ENCODE measurements at places on chromosomes 6 and 20.

DNA sequence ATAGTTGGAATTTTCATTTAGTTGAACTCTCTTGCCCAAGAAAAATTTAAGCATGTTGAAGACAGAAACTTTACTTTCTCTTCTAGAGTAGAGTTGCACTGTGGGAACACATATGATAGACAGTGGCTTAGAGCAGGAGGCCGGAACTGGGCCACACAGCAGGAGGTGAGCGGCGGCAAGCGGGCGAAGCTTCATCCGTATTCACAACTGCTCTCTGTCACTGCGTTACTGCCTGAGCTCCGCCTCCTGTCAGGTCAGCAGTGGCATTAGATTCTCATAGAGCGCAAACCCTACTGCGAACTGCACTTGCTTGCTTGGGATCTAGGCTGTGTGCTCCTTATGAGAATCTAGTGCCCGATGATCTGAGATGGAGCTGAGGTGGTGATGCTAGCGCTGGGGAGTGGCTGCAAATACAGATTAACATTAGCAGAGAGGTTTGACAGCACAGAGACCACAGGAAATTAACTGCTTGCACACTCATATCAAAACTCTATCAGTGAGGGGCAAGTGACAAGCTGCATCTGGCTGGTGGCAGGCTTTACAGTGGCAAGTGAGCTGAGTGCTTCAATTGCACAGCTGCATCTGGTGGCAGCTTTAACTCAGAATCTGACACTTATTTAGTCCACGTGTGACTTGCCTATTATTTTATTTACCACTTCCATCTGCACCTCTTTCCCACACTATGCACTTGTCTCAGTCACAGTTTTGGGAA is 174.9 kb upstream of the C6orf118 start:
- no peak for DNase-seq

GRCh38 chr6:166504100-166504499 is 82.4 kb downstream of the RAMACL start:
- DNase-seq = no peak

GRCh38 chr20:38864662-38865061 is 59.2 kb downstream of the PPP1R16B start:
- DNase-seq = no peak

DNA sequence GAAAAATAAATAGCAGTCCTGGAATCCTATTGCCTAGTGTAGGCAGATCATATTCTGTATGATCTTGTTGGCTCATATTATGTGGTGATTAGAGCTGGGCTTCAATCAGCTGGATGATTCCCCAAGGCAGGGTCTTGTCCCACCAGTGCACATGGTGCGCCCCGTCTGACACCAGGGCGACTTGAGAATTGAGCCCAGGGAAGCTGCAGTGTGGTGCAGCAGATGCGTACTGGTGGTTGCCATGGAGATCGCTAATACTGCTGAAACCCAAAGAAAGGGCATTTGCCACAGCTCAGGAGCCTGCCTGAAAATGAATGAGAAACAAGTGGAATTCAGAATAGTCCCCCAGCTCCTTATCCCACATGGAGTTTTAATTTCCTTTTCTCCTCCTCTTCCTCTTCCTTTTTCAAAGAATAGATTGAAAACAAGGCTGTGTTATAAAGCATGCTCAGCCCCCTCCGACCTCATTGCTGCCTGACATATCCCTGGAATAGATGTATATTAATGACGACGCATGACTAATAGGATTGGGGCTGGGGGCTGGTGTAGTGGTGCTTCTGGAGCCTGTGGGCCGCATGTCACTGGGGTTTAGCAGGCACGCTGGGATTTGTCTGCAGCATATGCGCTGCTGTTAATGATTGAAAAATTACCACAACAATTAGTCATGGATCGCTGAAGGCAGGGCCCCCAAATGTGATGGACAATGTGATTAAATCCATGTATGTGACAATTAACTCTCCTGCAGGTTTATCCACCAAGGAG is 210.5 kb downstream of the FARS2 start:
- DNase-seq = no peak

DNA sequence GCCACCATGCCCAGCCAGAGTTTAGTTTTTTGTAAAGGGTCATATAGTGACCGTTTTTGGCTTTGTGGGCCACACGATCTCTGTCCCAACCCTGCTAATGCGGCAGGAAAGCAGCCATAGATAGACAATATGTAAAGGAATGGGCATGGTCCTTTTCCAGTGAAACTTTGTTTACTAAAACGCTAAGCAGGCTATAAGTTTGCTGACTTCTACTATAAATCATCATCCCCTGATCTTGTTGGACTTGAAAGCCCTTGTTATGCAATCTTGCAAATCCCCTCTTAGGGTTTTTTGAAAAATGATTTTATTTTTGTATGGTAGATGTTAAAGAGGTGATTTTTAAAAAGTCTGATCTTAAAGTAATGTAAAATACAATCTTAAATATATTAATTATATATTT is 63.6 kb downstream of the CBFA2T2 start:
- DNase-seq = no peak

GRCh38 chr20:32368925-32369324 is 10.8 kb downstream of the ASXL1 start:
- no peak for DNase-seq

DNA sequence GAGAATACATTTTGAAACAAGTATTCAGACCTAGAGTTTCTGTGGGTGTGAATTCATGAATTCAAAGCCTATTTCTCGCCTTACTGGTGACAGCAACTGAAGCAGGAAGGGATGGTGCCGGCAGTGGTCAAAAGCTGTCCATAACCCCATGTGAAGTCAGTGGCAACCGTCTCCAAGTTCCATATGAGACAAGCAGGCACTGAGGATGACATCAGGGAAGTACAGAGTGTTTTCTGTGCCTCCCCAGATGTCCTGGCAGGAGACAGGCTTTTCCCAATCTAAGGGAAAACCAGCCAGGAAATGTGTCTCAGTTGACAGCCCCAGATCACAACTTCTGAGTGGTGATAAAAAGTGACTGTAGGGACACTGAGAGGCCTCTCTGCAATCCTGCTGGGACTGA is 66.6 kb downstream of the HIVEP2 start:
- no peak for DNase-seq

GRCh38 chr20:14913896-14914620 is 576.6 kb upstream of the FLRT3 start:
- DNase-seq = no peak

- DNase-seq = no peak
Observed at GRCh38 chr6:20837189-20837588, 302.9 kb downstream of the CDKAL1 start.

DNA sequence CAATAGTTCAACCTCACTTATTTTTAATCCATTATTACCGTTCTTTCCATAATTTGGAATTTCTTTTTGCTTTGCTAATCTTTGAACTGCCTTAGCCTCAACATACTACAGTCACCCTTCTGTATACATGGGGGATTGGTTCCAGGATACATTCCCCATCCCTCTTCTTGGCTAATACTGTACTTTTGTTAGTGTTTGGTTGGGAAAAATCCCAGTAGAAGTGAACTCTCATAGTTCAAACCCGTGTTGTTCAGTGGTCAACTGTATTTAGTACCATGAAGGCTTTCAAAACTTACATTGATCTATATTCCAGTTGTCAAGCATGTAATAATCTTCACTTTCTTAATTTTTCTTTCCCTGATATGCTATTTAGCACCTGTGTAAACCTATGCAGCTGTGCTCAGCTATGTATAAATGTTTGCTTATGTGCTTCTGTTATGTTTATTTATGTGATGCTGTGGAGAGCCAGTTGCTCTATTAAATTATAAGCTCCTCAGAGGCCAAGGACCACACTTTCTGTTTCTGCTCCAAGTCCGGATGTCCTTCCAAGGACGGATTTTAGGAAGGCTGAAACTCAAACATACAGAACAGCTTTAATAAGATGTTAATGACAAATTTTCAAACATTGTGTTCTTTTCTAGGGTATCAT is 33.3 kb upstream of the LAMA4 start:
- no peak for DNase-seq

- no peak for DNase-seq
Observed at GRCh38 chr6:122869437-122870024, 80.5 kb downstream of the SMPDL3A start.

DNA sequence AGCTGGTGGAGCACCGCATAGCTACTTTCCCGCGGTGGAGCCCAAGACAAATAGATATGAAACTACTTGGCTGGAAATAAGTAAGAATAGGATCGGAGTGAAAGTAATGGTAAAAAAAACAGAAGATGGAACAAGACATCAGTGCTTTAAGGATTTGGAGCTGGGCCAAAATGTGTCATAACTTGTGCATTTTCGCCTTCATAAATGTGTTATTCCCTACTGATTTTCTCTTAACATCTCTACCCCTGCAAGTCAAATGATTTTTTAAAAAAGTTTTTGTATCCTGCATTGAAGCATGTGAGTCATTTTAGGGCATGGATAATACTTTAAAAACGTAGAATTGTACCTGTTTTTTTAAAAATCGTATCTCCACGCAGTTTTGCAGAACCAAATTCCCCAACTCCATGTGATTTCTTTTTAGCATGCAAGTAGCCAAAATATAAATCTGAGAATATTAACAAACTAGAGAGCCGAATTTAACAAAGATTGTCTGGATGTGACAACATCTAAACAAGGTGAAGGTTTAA is 882 bp upstream of the FAM184A start:
- DNase-seq = no peak

DNA sequence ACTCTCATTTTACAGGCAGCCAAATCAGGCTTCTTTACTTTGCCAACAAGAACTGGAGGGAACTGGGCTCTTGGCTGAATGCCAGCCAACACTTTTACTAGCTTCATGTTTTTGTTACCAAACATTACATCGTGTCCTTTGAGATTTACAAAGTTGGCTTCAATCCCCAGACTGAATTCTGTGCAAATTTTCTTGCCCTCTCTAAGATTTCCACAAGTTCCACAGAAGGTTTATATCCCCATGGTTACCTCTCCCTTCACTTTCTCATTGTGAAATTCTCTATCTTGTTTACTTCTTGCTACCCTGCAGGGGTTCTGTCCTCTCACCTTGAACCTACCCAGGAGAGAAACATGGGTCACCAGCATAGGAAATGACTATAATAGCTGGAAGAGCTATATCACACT is 37.6 kb upstream of the PLCB1 start:
- DNase-seq = no peak

GRCh38 chr6:53938810-53939209 is 144.0 kb downstream of the LRRC1 start:
- DNase-seq = no peak

GRCh38 chr6:89122625-89123024 is 4.8 kb upstream of the SRSF12 start:
- DNase-seq = no peak

DNA sequence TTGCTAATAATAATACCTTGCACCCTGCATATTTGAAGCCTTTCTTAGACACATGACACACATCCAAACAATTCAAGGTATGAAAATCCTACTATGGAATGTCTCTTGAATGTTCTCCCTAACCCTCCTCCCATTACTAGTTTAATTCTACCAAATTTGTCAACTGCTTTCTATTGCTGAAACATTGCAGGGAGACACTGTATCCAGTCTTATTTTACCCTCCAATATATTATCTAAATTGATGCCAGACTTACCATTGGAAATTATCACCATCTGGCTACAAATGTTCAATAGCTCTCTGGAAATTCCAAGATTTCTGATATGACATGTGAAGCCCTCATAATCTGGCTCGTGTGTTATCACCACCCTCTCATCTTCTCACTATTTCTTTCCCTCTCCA is 1027.3 kb upstream of the CITED2 start:
- DNase-seq = no peak

Data from CD4-positive, alpha-beta T cell (primary cell).